ENCODE measurements at places on chromosomes 2 and 18.

- no peak for DNase-seq
These were observed 101.0 kb downstream of the PKP4 start for GRCh38 chr2:158557752-158558151.

- DNase-seq: no peak
These were observed 73.0 kb upstream of the YWHAQ start for GRCh38 chr2:9703701-9704221.

GRCh38 chr18:43314941-43315340 is 37.7 kb upstream of the SYT4 start:
- no peak for DNase-seq

DNA sequence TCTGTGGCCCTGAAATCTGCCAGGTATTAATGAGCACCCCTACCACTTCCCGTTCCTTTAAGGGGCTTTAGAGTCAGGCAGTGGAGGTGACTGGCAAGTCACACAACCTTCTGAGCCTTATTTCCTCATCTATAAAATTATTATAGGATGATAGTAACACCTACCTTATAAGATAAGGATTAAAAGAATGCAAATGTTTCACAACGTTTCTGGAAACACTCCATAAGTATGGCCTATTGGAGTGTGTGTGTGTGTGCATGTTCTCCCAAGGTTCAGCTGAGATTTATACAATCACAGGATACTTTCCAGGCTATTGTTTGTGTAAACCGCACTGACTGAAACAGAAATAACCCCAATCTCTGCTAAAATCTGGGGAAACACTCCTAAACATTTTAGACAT is 176.0 kb downstream of the PDE11A start:
- no peak for DNase-seq

- DNase-seq: no peak
These were observed 280.4 kb downstream of the ALPK2 start for GRCh38 chr18:58348517-58348916.

DNA sequence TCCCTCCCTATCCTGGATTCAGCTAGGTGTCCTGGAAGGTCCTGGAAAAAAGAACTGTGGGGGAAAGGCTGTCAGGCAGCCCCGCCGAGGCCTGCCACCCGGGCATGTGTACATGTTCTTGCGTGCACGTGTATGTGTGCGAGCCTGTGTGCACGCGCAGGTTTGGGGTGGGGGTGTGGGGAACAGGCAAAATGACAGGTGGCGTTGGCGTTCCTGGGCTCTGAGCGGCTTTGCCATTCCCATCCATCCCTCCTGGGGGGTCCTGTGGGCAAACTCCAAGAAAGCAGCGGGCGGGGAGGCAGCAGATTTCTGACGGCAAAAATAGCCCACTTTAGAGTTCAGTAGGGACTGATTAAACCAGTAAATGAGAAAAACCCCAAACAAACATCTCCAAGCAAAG is 35.6 kb downstream of the EMX1 start:
- DNase-seq: no peak

DNA sequence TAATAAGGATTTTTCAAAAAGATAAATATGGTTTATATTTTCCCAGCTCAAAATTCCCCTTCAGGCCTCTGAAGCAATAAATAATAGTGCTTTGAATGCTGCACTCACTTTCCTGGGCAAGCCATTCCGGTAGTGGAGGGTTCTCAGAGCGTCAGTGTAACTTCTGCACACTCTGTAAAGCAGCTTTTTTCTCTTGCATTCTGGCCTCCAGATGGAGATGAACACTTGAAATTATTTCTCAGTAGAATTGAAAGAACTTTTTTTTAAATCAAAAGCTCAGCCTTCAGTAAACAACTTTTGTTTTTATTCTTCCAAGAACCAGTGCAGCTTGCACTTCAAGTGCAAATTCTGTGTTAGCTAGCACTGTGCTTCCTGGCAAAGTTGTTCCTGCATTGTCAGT is 281.1 kb upstream of the RAB12 start:
- DNase-seq: no peak

DNA sequence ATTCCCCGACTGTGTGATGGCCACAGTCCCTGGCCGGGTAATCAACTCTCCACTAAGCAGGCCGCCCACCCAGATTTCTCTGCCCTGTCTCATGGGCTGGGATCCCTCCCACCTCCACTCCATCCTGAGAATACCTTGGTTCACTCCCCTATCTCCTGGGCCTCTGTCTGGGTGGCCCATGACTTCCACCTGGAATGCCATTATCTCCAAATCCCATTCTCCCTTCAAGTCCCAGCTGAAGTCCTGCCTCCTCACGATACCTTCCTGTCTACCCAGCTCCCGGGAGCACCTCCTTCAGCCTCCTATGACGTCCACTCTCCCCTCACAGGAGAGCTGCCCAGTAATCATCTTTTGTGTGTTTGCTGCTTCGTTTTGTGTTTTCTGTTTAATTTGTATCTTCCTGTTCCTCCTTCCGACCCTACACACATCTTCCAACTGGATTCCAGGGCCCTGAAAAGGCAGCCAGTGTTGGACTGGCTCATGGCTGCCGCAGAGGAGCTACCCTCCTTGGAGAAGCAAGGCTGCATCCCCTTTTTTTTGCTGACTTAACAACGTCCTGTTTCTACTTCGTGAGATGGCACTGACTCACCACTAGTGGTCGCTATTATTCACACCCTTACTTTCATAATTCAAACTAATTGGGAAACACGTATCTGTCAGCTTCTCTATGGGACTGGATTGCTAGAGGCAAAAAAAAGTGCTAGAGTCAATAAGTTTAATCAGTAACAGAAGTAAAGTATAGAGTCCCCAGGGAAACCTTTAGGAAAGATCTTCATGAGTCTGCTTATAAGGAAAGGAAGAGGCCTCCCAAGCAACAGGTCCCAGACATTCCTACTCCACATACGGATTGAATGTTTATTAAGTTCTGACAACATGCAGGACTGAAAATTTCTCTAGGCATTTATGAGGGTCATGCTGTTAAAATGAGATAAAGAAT is 171.9 kb upstream of the GATA6 start:
- peak; percentile 29 for DNase-seq

GRCh38 chr2:181677912-181678586 is 2.3 kb downstream of the NEUROD1 start:
- DNase-seq: no peak

GRCh38 chr2:42882756-42883155 is 90.4 kb upstream of the HAAO start:
- no peak for DNase-seq

GRCh38 chr18:59448546-59448945 is 89.5 kb upstream of the LMAN1 start:
- no peak for DNase-seq

DNA sequence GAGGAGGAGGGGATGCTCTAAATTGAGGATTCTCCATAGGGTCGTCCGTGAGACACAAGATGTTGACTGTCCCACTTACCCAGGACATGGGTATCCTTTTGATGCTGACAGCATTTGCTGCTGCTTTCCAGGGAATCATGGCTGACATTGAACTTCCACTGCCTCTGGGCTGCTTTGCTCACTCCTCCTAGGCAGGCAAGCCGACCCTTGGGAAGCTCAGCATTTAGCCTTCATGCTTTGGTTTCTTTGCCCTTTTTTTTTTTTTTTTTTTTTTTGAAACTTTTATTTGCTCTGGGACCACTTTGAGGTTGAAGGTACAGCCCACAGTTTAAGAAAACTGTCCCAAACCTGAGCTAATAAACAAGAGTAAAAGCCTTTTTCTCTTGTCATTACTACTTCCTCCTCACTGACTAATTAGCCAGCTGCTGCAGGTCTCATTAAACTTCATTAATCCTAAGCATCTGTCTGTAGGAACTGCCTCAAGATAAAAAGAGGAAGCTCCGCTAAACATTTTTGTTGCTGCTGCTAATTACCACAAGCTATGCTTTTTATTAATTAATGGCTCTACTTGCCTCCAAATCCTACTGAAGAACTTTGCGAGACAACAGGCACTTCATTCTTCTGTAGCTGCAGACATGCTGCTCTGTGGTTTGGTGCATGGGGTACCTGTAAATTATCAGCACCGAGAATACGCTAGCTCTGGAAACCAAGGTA is 125.4 kb downstream of the SPTBN1 start:
- DNase-seq: peak; percentile 72

GRCh38 chr2:12389344-12390045 is 327.2 kb upstream of the TRIB2 start:
- DNase-seq: no peak

- DNase-seq: no peak
These were observed 687.8 kb upstream of the KLHL29 start for GRCh38 chr2:22697054-22697788.

- no peak for DNase-seq
These were observed 979.5 kb upstream of the CELF4 start for GRCh38 chr18:38545071-38545470.

DNA sequence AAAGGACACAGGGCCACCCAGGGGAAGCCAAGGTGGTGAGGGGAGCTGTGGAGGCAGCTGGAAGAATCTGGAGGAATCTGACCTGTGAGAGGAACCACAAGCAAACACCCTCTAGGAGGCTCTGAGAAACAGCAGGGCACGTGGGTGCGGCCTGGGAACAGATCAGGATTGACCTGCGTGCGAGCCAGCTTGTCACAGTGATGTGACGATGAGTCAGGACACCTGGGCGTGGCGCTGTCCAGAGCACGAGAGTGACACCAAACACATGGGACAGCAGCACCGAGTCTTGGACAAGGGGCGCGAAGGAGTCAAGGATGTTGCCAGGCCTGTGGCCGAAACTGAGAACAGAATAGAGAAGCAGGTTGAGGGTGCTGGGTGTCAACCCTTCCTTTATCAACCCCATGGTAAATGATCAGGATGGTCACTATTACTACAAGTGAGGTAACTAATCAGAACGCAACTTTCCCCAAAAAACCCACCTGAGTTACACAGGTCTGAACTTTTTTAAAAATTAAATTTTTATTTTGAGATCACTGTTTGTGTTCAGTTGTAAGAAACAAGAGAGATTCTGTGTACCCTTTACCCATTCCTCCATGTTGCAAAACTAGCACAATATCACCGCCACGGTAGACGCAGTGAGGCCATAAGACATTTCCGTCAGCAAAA is 637 bp upstream of the SFT2D3 start:
- no peak for DNase-seq

DNA sequence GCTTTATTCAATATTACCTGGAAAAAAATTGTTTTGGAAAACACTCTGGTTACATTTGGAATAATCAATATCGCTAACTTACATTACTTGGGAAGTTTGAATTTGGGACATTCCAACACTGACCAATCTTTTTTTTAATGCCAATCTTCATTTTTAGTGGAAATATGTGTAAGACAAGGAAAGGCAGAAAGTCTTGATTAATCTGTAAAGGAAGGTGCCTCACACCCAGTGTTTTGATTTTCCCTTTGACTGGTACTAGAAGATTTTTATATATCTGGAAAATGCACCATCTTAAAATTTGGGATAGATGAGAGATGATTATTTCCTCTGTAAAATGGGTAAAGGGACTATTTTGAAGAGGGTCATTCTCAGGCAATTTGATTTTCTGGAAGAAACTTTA is 879.2 kb upstream of the ZEB2 start:
- DNase-seq: no peak

DNA sequence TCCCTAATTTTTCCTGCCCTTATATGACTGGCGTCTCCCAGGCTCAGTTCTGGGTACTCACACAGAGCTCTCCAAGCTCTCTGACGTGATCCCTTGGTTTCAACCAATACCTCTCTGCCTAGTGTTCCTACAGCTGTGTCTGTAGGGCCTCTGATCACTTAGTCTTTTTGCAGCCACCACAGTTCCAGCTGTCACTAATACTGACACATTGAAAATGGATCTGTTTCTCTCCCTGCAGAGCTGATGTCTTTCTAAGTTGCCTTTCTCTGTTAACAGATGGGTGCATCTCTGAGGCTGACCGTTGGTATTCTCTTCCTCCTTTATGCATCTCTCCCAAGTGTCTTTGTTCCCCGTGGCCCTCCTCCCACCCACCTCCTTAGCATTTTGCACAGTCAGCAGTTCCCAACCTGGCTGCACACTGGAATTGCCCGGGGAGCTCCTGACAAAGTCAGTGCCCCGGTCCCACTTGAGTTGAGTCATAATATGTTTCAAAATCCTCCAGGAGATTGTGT is 62.5 kb downstream of the CERS6 start:
- no peak for DNase-seq

GRCh38 chr2:222595581-222595980 is 60.3 kb downstream of the FARSB start:
- DNase-seq: no peak

DNA sequence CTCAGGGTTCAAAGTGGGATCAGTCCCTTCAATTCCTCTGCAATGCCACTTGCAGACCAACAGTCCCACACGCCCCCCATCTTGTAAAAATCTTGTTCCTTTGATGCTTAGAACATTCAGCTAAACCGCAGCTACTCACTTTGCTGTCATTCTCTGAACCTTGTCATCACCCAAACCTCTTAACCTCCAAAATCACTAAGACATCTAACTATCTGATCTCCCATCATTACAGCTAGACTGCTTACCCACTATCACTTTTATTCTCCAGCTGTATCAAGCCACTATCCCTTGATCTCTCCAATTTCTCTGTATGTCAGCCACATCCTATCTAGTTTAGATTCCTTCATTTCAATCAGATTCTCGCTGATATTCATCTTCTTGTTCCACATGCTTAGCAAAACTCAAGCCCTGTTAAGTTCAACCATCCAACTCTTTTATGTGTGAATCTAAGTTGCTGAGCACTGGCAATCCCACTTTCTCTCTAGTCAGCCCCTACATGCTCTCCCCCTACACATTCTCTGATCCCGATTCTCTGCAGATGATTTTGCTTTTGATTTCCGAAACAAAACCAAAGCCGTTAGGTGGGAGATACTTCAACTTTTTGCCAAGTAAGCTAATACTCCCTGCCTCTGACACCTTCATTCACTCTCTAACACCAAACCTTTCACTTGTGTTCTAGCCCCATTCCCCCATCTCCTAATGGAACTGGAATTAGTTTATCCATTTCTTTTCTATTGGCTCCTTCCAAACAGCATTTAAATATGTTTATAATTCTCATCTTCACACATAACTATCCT is 4.6 kb downstream of the GTF3C2 start:
- no peak for DNase-seq

GRCh38 chr2:54876764-54877163 is 153.3 kb downstream of the EML6 start:
- no peak for DNase-seq

GRCh38 chr2:162118166-162119031 is 33.6 kb downstream of the GCG start:
- DNase-seq: no peak

- no peak for DNase-seq
These were observed 37.0 kb downstream of the STK39 start for GRCh38 chr2:168210216-168210894.

- no peak for DNase-seq
These were observed 60.1 kb downstream of the SLC66A3 start for GRCh38 chr2:11215407-11215806.

DNA sequence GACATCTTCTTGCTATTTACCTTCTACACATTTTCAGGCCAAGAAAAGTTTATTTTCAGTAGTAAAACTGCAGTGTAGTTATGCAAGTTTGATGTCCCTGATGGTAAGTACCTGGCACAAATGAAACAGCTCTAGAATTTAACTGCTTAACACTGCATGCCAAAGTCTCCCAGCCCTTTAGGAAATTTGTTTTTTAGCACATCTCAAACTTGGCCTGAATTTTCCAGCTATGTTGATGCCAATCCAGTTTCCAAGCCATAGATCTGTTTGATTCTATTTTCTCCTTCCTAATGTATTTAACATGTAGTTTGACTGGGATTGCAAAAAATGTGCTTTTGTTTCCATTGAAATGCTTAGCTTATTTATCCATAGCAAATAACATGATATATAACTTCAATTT is 29.3 kb upstream of the ZNF385B start:
- DNase-seq: no peak

- no peak for DNase-seq
These were observed 13.4 kb downstream of the MYO3B start for GRCh38 chr2:170191166-170191866.

- DNase-seq: no peak
These were observed 520.0 kb upstream of the SPHKAP start for GRCh38 chr2:228701506-228701905.

All from GF-D8 (cell line).